ENCODE measurements at places on chromosomes 2 and 18.

- DNase-seq = no peak
These were observed 5.2 kb downstream of the CAPN10 start for GRCh38 chr2:240591784-240592183.

DNA sequence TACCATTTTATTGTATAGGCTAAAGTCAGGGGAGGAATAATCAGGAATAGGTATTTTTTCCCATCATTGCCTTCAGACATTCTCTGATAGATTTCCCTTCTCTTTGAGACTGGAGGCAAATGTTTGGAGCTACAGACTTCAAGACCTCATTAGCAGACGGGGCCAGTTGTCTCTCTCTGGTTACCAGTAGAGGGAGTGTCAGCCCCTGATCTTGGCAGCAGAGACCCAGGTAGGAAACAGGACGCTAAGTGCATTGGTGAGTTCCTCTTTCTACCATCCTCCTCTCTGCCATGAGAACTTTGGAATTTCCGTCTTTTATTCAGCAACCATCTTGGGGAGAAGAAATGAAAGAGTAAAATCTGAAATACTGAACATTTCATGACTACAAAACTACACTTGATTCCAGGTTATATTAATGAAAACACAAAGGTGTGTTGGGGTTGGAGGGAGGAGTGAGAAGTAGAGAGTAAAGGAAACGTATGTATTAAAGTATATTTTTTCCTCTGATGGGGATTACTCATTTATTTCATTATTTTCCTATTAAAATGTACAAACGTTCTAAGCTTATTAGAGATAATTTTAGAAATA is 186.2 kb upstream of the GCFC2 start:
- DNase-seq = no peak

GRCh38 chr18:35695384-35695783 is 113.8 kb downstream of the GALNT1 start:
- DNase-seq = no peak

DNA sequence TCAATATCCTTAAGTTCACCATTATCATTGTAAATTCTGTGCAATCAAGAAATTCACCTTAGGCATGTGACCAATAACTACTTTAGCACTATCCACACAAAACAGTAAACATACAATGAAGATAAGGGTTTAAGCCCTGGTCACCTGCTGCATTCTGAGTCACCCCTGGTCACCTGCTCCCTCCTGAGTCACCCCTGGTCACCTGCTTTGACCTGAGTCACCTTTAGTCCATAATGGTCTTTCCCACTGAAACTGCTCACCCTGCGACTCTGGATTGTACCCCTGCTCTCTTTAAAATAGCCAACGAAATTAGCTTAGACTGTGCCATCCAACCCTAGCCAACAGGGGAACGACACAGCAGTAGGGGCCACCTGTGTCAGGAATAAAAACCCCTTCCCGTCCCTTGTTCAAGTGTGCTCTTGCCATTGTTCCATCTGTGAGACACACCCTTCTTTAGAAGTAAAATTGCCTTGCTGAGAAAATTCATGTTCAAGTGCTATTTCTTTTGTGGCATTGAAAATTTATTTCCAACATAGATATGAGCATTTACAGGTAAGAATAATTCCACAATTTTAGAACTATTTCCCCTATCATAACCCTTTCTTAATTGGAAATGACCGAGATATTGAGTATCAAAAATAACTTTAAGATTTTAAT is 902.8 kb downstream of the DSC3 start:
- DNase-seq = no peak
